Adrenal gland (tissue), 19 donors: ENCODE measurements at places on chromosomes 3 and 15. TPM values are rescaled to one million over a fixed set of nuclear protein-coding genes. Genes with fewer than 3 reads are reported as not detected.

DNA sequence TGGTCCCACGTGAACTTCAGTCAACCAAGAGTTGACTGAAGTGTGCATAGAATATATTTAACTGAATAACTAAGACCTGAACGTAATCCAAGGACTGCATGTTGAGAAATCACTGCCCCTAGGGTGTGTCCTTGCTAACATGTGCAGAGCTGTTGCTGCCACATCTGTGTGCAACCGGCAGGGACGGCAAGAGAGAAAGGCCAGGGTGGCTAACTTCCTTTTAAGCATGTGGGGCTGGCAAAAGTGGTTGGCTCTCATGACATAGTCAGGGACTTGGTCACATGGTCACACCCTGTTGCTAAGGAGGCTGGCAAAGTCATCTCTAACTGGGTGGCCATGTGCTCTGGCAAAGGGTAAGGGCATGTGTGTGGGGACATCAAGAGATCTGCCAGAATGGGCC lies 52.4 kb downstream of the GASK1A start:
- DNase-seq, result no peak

DNA sequence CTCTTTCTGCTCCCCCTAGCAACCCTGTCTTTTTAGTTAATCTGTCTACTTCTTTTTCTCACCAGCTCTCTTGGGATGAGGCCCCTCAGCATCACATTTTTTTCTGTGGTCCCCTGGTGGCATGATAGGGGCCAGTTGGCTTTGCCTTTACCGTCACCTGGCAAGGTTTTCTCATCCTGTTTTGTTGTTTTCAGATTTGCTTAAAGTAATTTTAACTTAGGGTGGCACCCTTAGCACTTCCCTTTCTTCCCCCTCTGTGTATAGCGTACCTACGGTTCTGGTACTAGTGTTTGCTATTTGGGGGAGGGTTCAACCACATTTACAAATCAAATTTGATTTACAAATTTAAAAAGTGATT lies 35.6 kb downstream of the PDCD6IP start:
- no peak for DNase-seq

DNA sequence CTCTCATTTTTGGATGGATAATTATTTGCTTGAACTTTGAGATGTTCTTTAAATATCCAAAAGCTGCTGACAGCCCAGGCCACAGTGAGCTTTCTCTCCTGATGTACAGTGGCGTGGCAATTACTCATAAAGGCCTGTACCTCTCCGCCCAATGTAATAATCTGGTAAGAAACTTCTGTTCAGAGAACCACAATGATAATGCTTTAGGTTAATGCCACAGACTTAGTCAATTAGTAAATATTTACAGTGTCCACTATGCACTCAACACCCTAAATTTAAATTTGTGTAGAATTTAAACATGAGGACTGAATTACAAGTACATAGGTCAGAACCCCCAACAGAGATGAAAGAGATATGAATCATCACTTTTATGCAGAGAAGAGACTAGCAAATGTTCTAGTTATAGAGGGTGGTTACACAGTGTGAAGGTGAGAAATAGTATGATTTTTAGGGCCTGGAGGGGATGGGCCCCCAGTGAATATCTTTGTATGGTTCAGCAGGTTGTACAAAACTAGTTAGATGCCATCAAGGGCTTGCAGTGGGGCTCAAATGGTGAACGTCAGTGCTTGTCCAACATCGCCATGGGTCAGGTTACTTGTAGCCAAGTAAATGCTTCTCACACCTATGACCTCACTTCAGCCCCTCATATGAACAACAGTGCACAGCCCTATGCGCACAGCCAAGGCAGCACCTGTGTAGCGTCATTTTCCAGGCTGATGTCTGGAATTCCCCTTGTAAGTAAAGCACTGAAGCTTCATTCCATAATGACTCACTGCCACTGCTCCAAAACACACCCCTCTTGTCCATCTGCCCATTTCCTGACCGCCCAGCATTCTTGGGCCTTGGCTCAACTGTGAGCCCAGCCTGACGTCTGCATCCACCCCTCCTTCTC lies 13.3 kb downstream of the ABHD2 start:
- DNase-seq, result peak; percentile 82

The RBM6 gene
- 53.4 TPM for total RNA-seq

DNA sequence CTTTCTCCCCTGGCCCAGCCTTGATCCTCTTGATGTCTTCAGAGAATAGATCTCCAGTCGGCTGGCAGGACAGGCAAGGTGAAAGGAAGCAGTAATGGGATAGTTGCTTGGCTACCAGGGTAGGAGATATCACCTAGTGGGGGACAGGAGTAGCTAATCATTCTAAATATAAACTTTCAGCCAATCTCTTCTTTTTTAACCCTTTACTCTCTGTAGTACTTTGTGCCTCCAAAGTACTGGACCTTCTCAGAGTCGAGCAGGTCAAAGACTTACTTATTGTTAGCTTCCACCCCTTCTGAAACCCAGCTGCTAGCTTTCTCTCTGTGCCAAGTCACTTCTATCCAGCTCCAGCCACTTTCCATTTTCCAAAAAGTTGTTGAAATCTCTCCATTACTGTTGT lies 43.4 kb upstream of the FILIP1L start:
- DNase-seq, result no peak

GRCh38 chr3:32146746-32147211 lies 40.4 kb downstream of the GPD1L start:
- no peak for DNase-seq

- DNase-seq, result no peak
Observed at GRCh38 chr3:141257961-141258360, 26.3 kb downstream of the PXYLP1 start.

DNA sequence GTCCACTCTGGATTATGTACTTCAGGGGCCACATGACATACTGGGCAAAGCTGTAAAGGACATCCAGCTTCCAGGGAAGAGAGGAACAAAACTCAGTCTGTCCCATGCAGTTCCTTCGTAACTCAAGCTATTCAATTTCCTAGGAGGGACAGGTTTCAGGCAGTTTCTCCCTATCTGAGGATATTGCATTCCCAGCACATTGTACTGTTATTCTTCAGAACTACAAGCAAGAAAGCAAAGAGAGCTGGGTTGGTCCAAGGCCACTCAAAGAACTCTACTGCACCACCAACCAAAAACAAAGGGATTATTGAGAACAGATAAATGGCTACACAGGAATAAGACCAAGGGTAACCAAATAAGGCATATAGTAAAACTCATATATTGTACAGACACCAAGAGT lies 117.6 kb upstream of the ARL6 start:
- DNase-seq, result no peak

- DNase-seq, result no peak
Observed at GRCh38 chr15:73658645-73659044, 25.5 kb upstream of the NPTN start.

The TRH gene
- total RNA-seq, result not detected

- DNase-seq, result no peak
Observed at GRCh38 chr3:184348057-184348382, 10.6 kb downstream of the FAM131A start.

DNA sequence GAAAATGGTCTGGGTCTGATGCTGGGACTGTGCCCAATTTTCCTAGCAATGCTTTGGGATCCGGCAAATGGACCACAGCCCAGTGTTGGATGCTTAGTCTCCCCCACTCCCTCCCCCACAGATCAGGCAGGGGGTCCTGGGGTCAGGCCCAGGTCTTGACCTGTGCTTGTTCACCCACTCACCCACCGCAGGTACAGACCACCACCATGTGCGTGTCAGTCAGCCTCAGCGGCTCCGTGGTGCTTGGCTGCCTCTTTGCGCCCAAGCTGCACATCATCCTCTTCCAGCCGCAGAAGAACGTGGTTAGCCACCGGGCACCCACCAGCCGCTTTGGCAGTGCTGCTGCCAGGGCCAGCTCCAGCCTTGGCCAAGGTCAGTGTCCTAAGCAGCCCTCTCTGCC lies 10.6 kb downstream of the GRM2 start:
- DNase-seq, result no peak

GRCh38 chr3:10004506-10004905 lies 17.9 kb upstream of the EMC3 start:
- no peak for DNase-seq

DNA sequence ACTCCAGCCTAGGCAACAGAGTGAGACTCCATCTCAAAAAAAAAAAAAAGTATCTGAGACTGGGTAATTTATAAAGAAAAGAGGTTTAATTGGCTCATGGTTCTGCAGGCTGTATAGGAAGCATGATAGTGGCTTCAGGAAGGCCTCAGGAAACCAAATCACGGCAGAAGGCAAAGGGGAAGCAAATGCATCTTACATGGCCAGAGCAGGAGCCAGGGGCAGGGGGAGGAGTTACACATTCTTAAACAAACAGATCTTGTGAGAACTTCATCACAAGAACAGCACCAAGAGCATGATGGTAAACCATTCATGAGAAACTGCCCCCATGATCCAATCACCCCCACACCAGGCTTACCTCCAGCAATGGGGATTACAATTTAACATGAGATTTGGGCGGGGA lies 37.2 kb downstream of the ACAP2 start:
- DNase-seq, result no peak

DNA sequence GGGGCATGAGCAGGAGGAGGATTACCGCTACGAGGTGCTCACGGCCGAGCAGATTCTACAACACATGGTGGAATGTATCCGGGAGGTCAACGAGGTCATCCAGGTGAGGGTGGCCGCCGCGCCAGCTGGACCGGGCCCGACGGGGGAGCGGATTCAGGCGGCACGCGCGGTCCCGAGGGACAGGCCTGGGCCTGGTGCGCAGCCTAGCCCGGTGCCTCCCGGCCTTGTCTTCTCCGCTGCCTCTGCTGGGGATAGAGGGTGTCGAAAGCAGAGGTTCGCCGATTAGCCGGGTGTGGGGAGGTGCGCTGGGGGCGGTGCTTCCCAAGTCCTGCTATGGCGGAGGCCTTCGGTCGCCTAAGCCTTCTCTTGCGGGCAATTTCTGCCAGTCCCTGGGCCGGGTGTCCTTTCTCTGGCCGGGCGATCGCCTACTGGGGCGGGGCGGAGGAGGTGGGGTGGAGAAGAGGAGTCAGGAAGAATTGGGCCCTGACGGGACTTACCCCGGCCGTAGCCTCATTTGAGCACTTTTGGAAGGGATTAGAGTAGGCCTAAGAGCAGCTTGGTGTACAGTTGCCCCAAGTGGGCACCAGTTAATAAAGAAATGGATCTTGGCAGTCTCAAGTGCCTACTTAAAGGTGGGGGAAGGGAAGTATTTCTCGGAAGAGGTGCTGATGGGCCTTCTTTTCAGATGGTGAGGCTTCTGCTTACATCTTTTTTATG lies 940 bp downstream of the ARIH1 start:
- peak; percentile 77 for DNase-seq

- DNase-seq, result no peak
Observed at GRCh38 chr15:65533057-65533756, 2.9 kb downstream of the HACD3 start.

The KCNMB2 gene
- 3.9 TPM for total RNA-seq

The NANOGP8 gene
- not detected for total RNA-seq

- no peak for DNase-seq
Observed at GRCh38 chr3:41103200-41103599, 96.1 kb upstream of the CTNNB1 start.

GRCh38 chr3:116007000-116007399 lies 383.7 kb downstream of the GAP43 start:
- DNase-seq, result no peak

- no peak for DNase-seq
Observed at GRCh38 chr15:25504307-25504706, 65.5 kb upstream of the UBE3A start.

The LTK gene
- total RNA-seq, result 1.4 TPM

The TAMM41 gene
- total RNA-seq, result 15.5 TPM

The TF gene
- total RNA-seq, result 2.0 TPM

The GOLGA8Q gene
- 0.68 TPM for total RNA-seq

DNA sequence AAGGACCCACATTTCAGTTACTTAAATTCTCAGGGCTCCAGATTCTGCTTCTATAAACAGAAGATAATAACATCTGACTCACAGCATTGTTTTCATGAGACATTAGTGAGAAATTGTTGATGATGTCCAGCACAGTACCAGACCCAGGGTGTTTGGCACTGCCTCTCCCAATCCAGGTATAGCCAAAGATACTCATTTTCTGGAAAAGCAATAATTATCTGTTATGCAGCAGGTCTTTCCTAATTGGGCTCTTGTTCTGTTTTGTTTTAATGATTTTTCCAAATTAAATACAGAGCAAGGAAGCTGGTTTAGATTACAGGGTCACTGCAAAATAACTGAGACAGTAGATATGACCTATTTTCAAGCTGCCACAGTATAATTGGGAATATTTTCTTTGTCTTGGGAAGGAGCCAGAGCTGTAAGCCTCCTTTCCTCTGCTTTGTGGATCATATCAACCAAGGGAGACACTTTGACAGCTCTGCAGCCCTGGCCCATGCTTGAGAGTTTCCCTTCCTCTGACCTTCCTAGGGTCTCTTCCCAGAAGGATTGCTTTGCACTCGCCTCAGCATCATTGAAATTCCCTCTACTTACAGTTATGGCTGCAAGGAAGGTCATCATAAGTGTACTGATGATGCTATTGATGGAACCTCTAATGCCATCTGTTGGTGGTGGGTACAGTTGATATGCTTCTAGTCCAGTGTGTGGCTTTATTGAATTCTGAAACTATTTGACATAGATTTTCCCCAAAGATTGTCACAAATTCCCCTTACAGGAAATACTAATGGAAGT lies 522.4 kb upstream of the ADAMTS9 start:
- no peak for DNase-seq

DNA sequence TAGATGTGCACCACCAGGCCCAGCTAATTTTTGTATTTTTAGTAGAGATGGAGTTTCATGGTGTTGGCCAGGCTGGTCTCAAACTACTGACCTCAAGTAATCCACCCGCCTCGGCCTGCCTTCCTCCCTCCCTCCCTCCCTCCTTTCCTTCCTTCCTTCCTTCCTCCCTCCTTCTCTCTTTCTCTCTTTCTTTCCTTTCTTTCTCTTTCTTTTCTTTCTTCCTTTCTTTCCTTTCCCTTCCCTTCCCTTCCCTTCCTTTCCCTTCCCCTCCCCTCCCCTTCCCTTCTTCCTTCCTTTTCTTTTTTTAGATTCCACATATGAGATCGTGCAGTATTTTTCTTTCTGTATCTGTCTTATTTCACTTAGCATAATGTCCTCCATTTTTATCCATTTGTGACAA lies 81.3 kb downstream of the FAM81A start:
- no peak for DNase-seq

GRCh38 chr3:156037356-156037755 lies 83.0 kb upstream of the KCNAB1 start:
- DNase-seq, result no peak

DNA sequence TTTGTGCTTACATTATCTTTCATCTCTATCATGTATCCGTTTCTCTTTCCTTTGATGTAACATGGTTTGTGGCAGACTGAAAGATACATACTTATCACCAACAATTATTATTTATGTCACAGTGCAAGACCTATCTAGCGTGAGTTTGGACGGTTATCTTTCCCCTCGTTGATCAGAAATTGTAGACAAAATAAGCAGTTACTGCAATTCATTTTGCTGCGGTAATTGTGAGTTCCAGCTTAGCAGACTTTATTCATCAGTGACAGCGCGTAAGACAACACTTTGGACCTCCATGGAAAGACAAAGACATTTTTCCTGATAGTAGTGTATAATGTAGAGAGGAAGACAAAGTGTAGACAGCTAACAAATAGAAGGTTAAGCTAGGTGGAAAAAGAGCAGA lies 51.0 kb upstream of the UTS2B start:
- DNase-seq, result no peak

The DLEC1 gene
- total RNA-seq, result 1.1 TPM
